ENCODE measurements at places on chromosomes 5 and 9.

- no peak for DNase-seq
These were observed 5.0 kb downstream of the GRXCR2 start for GRCh38 chr5:145867806-145868205.

DNA sequence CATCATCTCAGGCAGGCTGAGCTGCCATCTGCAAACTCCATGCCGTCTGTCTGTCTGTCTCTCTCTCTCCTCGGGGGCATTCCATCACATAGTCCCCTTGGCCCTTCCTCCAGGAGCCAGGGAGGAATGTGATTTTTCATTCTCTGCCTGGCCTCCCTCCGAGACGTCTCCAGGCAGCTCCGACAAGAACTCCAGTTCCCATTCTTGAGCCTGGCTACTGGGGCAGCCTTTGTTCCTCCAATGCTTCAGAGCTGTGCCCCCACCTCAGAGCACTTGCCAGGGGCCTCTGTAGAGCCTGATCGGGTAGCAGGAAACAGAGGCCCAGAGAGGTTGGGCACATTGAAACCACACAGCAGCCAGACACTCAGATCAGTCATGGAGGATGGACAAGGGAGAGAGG lies 74.0 kb downstream of the COL27A1 start:
- no peak for DNase-seq

DNA sequence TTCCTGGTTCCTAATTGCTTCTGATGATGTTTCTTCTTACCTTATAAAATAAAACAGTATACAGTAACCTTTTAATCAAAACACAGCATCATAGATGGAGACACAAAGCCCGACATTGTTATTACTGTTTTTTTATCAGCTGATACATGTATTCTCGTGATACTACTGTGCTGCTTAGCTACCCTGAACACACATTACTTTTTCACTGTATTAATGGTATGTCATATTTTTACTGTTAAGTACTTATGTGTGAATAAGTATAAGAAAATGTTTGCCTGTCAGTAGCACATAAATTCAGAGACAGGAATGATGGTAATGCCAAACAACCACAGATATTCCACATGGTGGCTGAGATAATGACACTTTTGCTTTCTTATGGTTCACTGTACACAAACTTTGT lies 68.7 kb downstream of the RAB24 start:
- DNase-seq: no peak

DNA sequence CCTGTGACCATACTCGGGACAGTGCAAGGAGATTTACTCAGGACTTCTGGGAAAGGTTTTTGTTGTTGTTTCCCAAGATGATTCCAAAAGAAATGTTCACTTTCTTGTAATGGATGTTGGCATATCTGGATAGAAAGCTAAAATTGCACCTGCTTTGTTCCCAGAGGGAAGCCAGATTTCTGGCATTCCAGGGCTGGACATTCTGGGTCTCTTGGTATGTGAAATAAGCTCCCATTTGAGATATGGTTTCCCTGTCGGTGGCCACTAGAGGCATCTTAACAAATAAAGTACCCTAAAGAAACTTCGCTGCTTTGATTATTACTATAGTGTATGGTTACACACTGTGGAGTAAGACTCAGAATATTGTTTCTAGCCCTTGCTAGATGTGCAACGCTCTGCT lies 737.3 kb downstream of the BRINP1 start:
- no peak for DNase-seq

DNA sequence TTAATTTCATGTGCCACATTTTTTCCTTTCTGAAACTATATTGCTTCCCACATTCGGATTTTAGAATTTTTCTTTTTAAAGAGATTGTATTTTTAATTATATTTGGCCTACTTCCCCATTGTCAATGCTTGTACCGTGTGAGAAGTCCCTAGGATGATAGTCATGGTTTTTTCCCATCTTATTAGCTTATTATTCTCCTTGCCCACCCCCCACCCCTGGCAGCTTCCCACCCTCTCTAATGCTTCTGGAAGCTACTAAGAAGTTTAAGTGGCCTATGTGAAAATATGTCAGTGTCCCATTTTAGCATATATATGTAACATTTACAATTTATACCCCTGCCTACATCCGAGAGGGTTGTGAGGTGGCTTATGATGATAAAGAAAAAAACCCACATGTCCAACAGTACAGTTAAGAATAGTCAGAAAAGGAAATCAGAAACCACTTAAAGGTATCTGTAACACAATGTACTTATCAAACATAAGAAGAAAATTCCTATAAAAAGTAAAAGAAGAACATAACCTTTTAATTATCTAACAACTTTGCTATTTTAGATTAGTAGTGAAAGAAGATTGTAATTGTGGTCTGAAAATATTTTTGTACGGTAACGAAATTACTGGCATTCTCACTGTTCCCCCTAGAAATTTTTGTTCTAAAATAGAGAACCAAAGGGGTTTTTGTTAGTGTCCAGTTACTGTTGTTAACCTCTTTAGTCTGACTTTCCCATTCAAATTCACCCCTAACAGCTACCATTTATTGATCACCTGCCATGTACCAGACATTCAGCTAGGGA lies 62.1 kb downstream of the SLC44A1 start:
- no peak for DNase-seq

GRCh38 chr5:139806111-139806510 lies 10.5 kb downstream of the PSD2 start:
- no peak for DNase-seq

- no peak for DNase-seq
These were observed 68.4 kb downstream of the PDZD2 start for GRCh38 chr5:31707329-31707728.

GRCh38 chr5:175325681-175326080 lies 118.3 kb downstream of the DRD1 start:
- no peak for DNase-seq

DNA sequence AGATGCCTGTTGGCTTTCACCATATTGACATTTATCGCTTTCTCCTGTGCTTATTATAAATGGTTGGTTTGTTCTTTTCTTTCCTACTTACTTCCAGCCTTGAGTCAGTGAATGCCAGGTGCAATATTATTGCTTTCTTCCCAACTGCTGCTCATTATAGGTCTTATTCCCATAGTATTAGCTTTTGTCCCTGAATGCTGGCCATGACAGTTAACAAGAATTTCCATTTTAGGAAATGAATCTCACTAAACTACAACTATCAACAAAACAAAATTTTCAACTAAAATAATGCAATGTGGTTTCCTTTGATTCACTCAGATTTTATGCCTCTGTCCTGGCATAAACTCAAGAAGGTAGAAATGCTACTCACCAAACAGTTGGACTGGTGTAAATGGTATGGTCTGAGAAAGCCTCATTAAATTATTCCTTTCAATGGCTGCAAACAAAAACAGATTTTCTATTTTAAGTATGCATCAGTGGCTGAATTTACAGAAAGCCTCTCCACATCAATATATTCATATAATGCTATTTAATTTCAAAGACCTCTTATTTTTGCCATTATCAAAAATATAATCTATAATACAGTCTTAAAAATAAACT lies 145.4 kb downstream of the TRPM6 start:
- DNase-seq: no peak

DNA sequence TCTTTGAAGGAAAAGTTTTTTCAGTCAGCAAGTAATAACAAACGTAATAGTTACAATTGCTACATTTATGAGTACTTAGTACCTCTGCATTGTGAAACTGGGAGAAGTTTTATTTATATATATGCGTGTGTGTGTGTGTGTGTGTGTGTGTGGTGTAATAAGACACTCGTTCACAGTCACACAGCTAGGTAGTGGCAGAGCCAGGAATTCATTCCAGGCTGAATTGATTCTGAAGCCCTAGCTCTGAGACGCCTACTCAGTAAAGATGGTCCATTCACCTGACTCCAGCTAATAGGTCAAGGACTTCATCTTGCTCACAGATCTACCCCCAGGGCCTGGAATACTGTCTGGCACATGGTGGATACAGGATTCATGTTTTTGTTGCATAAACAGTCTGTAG lies 13.6 kb upstream of the CAST start:
- DNase-seq: no peak

- no peak for DNase-seq
These were observed 308.5 kb downstream of the ADGRV1 start for GRCh38 chr5:90866915-90867731.

- DNase-seq: no peak
These were observed 366.0 kb downstream of the HTR1A start for GRCh38 chr5:63596254-63596653.

- DNase-seq: no peak
These were observed 76.7 kb downstream of the EPB41L4A start for GRCh38 chr5:112342389-112342788.

Measured in T follicular helper cell (primary cell).